ENCODE measurements at places on chromosomes 7 and 10.

DNA sequence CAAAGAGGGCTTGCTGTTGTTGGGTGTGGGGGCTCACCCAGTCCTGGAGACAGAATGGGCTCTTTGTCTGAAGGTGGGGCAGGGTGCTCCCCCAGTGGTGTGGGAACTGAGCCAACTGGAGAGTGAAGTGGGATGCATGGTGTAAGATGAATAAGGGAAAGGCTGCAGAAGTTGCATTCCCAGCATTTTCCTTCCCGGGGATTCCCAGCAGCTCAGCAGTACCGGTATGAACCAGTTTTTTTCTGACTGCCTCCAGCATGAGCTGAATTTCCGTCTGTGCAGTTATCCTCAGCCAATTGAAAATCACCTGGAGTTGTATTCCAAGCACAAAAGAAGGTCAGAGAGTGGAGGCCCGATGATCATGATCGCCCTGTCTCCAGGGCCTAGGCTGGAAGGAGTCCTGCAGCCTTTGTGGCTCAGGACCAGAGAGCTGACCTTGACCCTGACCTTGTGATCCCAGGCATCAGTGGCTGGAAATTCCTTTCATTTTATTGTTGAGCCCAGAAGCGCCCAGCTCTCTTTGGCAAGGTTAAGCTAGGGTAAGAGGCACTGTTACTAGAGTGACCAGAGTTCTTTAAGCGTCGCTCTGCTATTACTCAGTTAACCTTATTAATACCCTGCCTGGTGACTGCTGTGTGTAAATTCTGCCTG, 33.4 kb downstream of the OGDH start:
- DNase-seq: peak; percentile 76

GRCh38 chr7:5574770-5575269, 151.2 kb upstream of the TNRC18 start:
- no peak for DNase-seq

GRCh38 chr7:23347033-23347681, 48.0 kb downstream of the MALSU1 start:
- no peak for DNase-seq

GRCh38 chr10:114881417-114881816, 56.6 kb upstream of the TRUB1 start:
- no peak for DNase-seq

- DNase-seq: no peak
Measured at GRCh38 chr7:30880941-30881340, 30.7 kb upstream of the AQP1 start.

DNA sequence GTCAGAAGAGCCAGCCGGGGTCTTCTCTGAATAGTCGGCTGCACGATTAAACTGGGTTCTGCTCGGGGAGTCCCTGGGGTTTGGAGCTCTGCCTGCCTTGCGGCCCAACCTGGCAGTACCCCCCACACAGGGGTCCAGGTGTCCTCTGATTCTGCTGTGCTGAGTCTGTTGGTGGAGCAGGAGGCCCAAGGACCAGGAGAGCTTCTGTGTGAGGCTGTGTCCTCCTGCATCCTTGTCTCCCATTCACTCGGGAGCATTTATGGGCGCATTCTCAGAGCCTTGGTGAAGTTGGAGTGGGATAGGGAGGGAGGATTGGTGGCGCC, 14.2 kb downstream of the INPP5A start:
- DNase-seq: no peak

- DNase-seq: no peak
Measured at GRCh38 chr7:102872460-102872859, 40.3 kb upstream of the LRRC17 start.

GRCh38 chr10:29714096-29714874, 79.5 kb upstream of the SVIL start:
- no peak for DNase-seq

DNA sequence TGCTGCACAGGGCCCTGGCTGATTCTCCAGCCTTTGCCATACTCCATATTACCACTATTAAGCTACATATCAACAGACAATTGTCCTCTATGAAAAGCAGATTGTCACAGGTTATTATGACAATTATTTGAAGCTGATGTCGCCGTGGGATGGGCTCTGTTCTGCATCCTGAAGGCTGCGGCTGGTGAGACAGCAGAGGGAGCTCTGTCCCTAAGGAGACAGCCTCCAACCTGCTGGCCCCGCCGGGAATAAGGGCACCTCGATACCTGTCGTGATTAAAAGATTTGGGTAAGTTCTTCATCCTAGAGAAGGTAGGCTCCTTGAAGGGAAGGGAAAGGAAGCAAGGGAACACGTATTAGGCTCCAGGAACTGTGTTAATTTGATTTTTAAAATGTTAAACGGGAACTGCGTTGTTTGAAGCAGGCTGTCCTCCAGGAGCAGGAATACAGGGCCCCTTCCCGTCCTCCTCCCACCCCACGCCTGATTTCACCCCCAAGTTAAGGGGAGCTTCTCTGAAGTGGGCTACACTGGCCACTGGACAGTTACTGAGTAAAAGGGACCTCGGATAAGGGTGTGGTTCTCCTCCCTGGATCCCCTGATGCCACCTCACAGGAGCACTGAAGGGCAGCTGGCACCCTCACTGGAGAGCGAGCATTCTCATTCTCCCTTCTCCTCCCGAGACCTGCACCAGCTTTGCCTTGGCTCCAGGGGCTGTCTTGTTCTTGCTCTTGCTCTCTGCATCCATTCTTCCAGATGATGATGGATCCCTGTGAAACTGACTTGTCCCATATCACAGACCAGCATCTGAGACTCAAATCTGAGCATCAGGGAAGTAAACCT, 11.8 kb upstream of the TIAL1 start:
- DNase-seq: peak; percentile 83

DNA sequence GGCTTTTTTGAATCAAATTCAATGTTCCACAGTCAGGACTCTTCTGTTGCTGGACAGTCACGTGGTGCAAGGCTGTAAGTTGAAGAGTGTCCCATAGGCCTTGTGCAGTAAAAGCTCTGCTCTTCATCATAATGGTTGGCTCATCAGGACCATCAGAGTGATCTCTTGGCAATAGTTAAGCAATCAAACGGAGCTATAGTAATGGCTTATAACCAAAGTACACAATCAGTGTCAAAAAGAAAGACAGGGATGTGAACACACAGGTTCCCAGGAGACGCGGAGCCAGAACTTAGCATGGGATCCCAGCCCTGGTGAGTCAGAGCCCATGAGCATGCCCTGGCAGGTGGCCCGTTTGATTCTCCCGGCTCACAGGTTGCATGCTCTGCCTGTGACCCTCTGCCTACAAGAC, 10.8 kb upstream of the GPNMB start:
- no peak for DNase-seq

DNA sequence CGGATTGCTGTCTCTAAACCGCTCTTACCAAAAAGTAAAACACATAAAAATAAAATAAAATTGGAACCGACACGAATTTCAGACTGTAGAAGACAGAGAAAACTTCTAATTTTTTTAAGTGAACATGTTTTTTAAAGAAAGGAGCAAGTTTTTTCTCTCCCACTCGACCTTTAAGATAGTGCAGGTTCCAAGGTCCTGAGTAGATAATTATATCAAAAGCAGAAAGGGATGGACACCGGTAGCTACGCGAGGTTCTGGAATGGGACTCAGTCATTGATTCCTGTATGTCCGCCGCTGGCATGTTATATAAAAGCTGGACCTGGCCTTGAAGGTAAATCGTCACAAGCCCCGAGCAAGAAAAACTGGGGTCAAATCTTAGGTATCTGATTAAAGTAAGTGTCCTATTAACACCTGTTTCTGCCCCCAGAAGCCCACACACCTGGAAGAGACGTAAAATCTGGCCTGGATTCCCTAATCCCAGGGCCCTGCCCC, 462 bp upstream of the CISD1 start:
- DNase-seq: no peak

Data from cerebellar cortex (tissue), 1 donor.